ENCODE measurements at places on chromosomes 3 and 15.

DNA sequence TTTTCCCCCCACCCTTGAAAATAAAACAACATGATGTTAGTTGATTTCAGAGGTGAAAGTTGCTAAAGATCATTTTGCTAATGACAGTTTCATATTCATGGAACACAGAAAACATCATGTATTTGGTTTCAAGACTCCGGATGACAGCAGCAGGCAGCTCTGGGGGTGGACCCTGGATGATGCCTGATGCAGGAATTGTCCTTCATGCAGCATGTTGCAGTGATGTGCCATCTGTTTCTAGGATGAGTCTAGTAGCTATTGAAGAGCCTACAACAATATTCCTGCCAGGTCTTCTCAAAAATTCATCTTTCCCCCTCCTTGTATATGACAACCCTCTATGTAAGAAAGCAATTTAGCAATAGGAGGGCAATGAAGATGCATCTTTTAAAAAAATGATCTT, 108.3 kb downstream of the SV2B start:
- no peak for ATAC-seq

GRCh38 chr3:46537779-46538178, 28.3 kb downstream of the LRRC2 start:
- ATAC-seq: no peak

DNA sequence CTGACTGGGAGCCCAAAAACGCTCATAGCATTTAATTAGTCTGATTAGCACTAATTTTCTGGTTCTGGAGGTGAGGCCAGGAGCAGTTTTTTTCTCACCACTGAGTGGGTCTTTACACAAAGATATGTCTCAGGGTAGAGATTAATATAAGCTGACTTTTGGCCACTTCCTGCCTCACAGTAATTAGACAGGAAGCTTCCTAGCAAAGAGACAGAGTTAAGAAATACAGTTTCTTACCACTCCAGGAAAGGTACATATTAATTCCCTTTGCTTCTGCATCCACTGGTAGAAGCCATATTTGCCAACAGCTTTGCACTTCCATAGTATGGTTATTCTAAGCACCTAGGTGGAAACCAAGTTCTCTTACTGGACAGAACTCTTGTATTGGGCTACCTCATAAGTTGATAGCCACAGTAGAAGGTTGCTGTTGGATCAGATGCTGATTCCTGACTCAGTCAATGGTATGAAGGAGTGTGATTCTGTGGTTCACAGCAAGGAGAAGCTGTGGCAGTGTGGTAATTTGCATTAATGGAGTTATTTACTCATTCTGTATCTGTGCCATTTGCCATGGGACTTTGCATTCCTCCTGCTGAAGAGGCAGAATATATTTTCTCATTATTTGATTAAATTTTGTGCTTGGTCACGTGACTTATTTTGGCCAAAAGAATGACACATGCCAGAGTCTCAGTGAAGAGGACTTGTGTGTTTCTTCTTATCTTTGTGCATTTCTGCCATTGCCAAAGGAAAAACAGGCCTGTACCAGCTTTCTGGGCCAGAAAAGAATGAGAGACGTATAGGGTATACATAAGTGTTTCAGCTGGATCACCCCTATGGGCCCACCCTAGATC, 17.5 kb upstream of the ZBTB20 start:
- no peak for ATAC-seq

DNA sequence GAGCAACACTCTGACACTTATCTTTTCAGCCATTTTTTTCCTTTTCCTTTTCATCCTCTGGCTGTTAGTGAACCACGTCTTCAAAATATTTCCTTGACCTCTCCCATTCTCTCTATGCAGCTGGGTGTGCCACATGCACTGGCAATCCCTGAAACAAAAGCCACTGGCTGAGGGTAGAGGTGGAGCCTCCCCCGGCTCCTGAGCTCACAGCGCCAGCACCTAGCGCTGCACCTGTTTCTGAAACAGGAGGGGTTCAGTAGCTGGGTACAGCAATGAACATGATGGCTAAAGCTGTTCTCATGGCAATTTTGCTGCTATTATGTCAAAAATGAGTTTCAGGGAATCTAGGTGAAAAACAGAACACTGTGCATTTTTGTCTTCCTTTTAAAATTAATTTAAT, 314.7 kb upstream of the ATP10A start:
- ATAC-seq: no peak

DNA sequence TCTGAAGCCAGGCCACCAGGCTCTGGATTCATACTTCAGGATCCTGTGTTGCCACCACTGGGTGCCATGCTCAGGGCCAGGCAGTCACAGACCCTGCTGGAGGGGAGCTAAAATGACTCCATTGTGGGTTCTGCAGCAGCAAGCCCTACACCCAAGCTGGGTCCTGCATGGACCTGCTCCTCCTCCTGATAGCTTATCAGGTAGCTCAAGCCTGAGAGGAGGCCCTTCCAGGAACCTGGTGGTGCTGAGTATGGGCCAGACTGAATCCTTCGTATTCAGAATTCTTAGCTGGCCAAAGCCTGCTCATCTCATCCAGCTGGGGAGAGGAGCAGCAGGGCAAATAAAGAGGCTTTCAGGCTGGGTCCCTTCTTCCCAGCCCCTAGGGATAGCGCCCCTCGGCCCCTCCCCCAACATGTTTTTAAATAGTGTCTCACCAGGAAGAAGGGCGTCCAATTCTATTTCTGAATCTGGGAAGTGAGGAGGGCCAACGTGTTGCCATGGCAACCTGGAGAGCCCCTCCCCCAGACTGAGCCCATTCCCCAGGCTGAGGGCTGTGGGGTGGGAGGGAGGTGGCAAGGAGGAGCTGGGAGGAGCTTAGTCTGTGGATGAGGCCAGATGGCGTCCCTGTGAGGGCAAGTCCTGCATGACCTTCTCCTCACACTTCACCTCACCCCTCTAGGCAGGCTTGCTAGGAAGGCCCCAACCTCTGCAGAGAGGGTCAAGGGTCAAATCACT, 11.0 kb upstream of the CAMKV start:
- no peak for ATAC-seq

DNA sequence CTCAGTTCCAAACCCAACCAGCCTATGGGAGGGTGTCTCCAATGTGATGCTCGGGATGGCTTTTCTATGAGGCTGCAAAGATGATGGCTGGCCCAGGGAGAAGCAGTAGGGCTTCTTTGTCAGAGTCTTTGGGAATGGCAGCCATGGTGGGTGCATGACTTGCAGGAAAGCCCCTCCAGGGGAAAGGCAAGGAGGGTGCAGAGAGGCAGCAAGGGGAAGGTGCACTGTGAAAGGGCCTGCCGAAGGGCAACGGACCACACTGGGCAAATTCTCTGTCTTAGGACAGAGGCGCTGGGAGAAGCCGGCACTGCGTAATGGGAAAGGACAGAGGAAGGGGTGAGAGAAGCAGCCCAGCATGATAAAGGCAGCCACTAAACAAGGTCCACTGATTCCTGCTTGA, 302.8 kb upstream of the LYSMD4 start:
- no peak for ATAC-seq

GRCh38 chr3:69368129-69368741, 17.7 kb downstream of the FRMD4B start:
- peak; percentile 73 for ATAC-seq

DNA sequence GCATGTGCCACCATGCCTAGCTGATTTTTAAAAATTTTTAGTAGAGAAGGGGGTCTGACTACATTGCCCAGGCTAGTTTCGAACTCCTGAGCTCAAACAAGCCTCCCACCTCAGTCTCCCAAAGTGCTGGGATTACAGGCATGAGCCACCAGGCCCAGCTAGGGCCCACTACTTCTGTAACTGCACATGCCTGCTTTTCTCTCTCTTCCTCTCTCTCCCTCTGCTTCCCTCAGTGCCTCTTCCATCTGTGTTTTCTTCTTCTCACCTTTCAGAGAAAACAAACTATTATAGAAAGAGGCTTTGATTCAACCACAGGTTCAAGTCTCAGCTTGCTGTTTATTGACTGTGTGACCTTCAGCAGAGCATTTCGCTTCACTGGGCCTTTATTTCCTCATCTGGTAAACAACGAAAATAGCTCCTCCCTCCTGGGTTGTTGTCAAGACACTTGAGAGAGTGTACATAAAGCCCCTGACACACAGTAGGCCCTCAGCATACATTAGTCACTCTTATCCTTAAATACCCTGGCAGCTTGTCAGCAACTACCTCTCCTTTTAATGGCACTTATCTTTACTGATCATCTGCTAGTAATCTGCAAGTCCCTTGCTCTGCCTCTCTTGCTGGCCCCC, 10.2 kb downstream of the TADA3 start:
- ATAC-seq: no peak

DNA sequence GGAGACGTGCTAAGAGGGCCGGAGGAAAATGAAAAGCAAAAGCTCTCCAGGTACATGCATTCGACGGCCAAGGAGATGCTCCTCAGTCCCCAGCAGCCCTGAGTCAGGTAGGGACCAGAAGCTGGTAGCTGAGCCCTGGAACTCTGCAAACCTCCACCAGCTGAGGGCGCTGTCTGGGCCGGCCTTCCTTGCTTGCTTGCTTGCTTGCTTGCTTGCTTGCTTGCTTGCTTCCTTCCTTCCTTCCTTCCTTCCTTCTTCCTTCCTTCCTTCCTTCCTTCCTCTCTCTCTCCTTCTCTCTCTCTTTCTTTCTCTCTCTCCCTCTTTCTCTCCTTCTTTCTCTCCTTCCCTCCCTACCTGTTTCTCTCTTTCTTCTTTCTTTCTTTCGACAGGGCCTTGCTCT, 94.6 kb upstream of the RASGRF1 start:
- no peak for ATAC-seq

- peak; percentile 47 for ATAC-seq
These were observed 4.8 kb upstream of the FBXW12 start for GRCh38 chr3:48367201-48367600.

GRCh38 chr15:39317225-39317624, 263.7 kb upstream of the THBS1 start:
- ATAC-seq: no peak

DNA sequence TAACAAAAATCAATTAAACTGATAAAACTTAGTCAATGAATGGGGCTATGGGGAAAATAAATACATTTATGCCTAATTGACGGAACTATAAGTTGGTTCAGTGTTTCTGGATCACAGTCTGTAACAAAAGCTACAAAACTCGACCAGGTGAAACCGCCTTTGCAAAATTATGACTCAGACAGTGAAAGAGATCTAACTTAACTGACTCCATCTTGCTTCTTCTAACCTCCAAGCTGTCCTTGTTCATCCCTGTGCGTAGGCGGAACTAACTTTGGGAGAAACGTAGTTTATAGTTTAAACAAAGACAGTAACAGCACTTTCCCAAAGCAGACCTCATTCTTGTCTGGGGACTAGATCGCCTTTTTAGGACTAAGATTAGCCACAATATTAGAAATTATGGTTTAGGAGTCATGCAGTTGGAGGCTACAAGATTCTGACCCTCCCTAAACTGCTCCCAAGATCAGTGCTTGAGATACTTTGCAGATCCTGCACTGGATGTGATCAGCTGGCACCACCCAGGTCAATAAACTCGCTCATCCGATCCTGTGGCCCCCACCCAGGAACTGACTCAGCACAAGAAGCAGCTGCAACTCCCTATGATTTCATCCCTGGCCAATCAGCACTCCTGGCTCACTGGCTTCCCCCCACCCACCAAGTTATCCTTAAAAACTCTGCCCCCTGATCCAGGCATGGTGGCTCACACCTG, 7.2 kb upstream of the MFGE8 start:
- no peak for ATAC-seq

DNA sequence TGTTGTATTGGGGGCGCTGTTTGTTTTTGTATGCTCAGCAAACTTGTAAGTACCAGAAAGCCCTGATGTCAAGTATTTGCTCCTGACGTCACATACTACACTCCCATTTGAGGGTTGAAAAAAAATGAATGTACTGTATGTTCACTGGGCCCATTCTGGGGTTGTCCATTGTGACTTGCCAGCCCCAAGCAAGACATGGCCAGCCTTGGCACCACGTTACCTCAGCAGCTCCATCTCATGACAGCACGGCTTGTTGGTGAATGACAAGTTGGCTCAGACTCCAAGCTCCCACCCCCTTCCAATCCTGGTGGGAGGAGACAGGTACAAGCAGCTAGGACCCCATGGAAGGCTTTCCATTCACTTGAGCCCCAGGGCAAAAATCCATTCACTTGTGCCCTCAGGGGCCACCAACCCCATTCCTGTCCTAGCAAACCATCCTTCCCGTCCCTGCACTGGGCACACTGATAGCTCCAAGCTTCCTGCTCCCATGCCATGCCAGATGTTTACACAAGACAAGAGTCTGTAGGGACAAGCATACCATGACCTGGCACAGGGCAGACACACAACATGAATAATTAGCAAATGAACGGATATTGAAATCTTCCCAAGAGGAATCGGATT, 1.6 kb downstream of the PHGR1 start:
- ATAC-seq: no peak

DNA sequence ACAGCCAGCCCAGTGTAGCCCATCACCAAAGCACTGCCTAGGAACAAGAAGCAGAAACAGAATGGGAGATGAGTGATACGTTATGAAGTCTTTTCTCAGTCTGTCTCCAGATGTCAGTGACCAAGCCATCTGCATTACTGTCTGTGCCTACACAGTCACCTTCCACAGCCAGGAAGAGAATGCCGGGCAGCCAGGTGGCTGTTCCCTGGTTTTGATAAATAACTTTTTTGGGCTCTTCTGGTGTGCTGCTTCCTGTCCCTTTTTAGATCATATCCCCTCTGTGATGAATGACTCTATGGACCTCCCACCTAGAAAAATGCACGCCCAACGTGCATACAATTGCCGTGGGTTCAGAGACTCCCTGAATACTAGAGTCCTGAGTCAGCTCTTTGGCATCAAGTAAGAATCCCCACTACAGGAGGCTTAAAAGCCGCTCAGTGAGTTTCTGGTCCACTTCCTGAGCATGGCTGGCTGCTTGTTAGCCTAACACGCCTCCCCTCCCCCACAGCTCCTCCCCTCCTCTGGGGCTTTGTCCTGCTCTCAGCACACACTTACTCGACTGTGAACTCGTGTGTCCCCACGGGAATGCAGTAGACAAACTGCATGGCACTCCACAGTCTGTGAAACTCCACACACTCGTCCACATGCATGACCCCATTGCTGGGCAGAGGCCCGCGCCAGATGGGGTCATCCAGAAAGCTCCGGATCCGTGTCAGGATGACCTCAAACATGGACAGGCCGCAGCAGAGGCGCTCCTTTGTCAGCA, 34.7 kb downstream of the NIPA2 start:
- ATAC-seq: no peak

DNA sequence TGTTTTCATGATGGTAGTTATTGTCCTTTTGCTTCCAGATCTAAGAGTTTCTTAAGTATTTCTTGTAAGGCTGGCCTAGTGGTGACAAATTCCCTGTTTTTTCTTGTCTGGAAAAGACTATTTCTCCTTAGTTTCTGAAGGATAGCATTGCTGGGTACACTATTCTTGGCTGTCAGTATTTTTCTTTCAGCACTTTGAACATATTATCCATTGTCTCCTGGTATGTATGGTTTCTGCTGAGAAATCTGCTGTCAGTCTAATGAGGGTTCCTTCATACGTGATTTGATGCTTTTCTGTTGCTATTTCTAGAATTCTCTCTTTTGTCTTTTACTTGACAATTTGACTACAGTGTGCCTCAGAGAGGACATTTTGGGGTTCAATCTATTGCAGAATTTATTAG, 134.3 kb downstream of the CGGBP1 start:
- no peak for ATAC-seq

- no peak for ATAC-seq
These were observed 35.3 kb downstream of the TSPAN3 start for GRCh38 chr15:77035584-77035983.

GRCh38 chr15:68691705-68692104, 112.9 kb downstream of the CORO2B start:
- ATAC-seq: no peak
